Osteoblast (primary cell): ENCODE measurements at places on chromosomes 11 and 22. TPM values are rescaled to one million over a fixed set of nuclear protein-coding genes. Genes with fewer than 3 reads are reported as not detected.

DNA sequence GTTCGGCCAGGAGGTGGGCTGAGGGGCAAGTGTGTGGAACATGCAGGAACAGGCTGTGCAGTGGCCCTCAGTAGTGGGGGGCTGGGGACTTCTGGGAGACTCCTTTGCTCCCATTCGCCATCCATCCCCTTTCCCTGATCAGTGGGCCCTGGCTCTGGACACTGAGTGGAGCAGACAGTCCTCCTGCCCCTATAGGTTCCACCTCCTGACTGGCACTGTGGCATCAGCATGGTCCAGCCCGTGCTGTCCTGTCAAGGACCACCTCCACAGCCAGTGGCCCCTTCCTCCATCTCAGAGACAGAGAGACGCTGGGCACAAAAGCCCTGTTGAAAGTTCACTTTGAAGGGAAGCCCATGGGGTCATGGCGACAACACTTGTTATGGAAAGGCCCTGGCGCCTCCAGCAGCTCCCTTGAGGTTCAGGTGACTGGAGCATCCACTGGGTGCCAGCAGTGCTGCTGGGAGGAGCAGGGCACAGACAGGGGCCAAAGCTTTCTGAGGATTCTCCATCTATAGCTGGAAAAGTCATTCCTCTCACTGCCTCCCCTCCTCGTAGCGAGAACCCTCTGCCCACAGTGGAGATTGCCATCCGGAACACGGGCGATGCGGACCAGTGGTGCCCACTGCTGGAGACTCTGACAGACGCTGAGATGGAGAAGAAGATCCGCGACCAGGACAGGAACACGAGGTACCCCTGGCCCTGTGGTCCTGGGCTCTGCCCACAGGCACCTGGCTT is 5.6 kb downstream of the DERL3 start:
- DNase-seq = no peak

- peak; percentile 92 for DNase-seq
These were observed 448.0 kb downstream of the MIAT start for GRCh38 chr22:27105142-27106025.

GRCh38 chr11:64036087-64037026 is 626 bp downstream of the FLRT1 start:
- DNase-seq = peak; percentile 96

GRCh38 chr11:113417428-113417827 is 29.8 kb downstream of the ANKK1 start:
- DNase-seq = peak; percentile 68

GRCh38 chr11:26702406-26702805 is 19.5 kb downstream of the SLC5A12 start:
- DNase-seq = no peak

DNA sequence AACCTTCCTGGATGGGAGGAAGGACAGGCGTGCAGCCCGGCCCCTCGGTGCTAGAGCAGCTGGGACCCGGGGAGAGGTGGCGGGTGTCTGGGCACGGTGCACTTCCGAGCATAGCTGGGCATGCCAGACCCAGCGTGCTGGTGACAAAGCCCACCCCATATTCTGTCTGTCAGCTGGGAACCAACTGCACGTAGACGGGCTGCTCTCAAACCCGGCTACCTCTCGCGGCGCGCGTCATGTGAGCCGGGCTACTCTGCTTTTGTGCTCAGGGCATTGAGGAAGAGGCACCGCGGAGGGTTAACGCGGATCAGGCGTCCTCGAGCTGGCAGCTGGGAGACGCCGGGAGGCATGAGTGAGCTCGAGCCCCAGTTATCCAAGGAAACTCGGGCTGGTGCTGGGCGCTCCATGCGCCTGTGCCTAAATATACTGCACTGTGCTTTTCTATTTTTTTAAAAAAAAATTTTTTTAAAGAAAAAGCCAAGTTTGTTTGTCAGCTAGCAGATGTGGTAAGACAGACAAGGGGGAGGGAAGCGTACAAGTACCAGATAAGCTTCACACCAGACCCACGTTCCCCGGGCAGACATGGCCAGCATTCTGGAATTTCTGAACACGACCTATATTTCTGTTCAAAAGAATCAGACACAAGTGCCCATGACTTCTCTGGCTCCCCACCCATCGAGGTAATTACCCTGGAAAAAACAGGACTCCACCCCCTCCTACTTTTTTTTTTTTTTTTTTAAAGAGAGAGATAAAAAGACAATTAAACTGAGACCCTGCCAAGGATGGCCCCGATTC is 425.6 kb downstream of the SHANK2 start:
- DNase-seq = peak; percentile 91

GRCh38 chr11:1701091-1701807 is 4.3 kb downstream of the KRTAP5-6 start:
- peak; percentile 49 for DNase-seq

GRCh38 chr22:21443057-21443734 is 24.0 kb upstream of the TMEM191C start:
- DNase-seq = no peak

- DNase-seq = peak; percentile 19
These were observed 33.9 kb upstream of the PANX2 start for GRCh38 chr22:50136581-50137015.

- DNase-seq = no peak
These were observed 345.0 kb downstream of the CADM1 start for GRCh38 chr11:115159207-115159606.

DNA sequence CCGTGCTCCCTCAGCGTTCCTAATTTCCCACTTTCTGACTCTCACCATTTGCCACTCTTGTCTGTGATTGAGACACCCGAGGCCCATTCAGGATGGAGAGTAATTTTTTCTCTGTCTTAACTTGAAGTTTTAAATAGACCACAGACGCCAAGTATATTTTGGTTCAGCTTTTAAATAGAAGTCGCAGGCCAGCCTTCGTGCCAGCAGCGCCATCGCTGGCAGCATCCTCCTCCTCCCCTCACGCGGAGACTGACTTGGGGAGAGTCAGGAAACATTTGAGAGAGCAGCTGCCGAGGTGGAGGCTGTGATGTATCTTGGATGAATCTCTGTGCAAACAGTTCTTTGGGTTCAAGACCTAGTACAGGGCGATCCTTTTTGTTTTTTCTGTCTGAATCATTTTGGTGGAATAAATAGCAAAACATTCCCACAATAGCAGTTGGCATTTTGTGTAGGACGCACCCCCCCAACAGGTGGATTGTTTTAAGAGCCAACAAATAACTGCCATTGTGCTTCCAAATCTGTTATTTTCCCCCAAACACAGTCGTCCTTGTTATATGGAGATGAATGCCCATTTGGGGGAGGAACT is 889 bp upstream of the DMC1 start:
- no peak for DNase-seq

- DNase-seq = peak; percentile 38
These were observed 26.5 kb upstream of the MUC5AC start for GRCh38 chr11:1131033-1131911.

- no peak for DNase-seq
These were observed 28.4 kb downstream of the YAP1 start for GRCh38 chr11:102138670-102139069.

DNA sequence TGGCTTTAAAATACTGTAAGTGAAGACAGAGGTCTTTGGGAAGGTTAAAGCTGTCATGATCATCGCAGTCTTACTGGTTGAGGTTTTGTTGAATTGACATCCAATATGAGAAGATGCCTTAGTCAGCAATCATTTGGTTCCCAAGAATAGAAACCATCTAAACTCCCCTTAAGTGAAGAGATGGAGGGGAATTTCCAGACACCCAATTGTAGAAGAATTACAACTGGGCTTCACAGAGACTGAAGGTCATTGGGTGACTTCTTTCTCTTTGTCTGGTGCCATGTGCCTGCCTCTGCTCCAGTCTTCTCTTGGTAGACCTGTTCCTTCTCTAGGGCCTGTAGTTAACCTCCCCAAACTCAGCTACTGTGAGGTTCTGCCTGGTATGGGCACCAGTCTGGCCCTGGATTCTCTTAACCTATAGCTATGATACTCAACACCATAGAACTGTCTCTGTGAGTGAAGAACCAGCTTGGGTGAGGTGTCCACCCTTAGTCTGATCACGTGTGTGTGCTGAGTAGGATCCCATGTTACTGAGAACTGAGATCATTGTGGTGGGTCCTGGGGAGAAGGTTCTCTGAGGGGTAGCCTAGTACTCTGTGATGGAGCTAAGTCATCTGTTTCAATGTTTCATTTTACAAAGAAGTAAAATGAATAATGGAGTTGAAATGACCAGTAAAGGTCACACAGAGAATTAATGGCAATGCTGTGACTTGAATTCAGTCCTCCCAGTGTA is 182.5 kb downstream of the CSNK2A3 start:
- peak; percentile 17 for DNase-seq

- peak; percentile 90 for DNase-seq
These were observed 4.3 kb downstream of the SELENOM start for GRCh38 chr22:31103111-31103510.

DNA sequence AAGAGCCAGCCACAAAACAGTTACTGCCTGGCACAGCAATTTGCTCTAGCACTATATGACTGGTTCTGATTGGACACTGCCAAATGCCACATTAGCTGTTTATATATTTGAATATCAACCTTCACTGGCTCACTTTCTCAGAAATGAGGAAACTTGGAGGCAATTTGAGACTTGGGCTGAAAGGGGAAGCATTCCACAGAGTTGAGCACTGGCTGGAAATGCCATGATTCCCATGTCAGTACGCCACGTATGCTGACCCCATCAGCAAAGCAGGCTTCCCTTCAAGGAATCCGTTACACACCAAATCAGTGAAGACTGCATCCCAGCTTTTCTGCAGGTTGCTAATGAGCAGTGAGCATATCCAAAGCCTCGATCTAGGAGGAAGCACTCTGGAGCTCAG is 34.7 kb downstream of the GALNT18 start:
- no peak for DNase-seq

DNA sequence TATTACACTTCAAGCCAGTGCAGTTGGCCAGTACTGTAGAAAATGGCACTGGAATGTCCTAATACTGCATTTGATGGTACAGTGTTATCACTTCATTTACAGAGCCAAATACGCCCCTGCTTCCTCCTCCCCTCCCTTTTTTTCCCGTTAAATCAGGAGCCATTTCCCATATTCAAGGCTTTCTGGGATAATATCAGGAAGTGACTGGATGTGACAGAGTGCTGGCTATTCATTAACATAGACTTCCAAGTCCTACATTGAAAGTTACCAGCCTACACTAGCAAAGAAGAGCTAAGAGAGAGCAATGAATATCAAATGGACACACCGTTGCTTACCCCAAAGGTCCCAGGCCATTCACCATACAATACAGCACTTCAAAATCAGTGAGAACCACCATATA is 32.1 kb upstream of the ABCC8 start:
- DNase-seq = peak; percentile 21

DNA sequence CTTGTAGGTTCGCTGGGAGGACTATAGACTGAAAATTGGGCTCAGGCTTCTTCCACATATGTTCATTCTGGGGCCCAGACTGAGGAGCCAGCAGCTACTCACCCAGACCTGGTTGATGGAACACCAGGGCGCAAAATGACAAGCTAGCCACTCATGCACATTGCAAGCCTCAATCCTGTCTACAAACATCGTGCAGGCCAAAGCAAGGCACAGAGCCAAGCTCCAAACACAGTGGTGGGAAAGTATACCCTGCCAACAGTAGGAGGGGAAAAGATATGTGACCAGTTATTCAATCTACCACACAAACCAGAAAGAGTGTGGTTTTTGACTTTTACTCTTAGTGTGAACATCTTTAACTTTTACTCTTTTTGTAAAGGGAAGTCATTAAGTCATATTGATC is 660.5 kb downstream of the NTM start:
- no peak for DNase-seq

GRCh38 chr11:88146106-88146505 is 29.1 kb downstream of the RAB38 start:
- no peak for DNase-seq

- DNase-seq = peak; percentile 44
These were observed 209.3 kb downstream of the TBC1D22A start for GRCh38 chr22:46971764-46972125.

DNA sequence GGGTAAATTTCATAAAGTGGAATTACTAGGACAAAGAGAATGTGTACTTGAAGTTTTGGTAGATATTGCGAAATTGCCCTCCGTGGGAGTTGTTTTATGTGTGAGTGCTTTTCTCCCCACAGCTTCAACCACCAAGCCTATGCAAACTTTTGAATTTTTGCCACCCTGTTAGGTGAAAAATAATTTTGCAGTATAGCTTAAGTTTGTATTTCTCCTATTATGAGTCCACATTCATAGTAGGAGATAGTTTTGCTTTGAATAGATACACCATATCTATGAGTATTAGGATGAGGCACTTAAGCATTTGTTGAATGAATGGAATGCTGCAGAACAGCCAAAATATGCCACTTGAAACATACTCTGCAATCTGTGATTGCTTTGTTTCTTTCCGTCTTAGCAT is 43.6 kb downstream of the UVRAG start:
- DNase-seq = no peak

DNA sequence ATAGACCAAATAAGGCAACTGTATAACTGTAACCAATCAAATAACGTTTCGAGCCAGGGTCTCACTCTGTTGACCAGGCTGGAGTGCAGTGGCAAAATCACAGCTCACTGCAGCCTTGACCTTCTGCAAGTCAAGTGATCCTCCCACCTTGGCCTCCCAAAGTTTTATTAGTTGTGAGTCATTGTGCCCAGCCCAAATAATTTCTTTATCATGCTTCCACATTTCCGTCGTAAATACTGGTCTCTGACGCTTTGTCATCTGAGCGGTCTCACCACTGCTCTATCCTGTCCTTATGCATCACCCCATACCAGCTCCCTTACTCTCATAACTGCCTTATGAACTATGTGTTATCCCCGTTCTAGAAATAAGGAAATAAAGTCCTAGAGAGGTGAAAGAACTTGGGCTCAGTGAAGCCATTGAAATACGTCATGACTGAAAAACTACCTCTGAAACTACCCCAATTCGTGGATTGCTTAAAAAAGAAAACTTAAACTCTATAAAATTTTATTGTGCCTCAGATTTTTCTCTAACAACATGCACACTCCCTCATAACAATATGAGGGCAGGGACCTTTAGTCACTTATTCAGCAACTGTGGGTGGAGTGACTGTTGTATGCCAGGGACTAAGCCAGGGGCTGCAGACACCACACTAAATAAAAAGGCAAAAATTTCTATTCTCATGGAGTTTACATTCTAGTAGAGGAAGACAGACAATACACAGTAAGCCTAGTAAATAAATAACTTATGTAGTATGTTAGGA is 15.8 kb upstream of the RTN4RL2 start:
- no peak for DNase-seq

DNA sequence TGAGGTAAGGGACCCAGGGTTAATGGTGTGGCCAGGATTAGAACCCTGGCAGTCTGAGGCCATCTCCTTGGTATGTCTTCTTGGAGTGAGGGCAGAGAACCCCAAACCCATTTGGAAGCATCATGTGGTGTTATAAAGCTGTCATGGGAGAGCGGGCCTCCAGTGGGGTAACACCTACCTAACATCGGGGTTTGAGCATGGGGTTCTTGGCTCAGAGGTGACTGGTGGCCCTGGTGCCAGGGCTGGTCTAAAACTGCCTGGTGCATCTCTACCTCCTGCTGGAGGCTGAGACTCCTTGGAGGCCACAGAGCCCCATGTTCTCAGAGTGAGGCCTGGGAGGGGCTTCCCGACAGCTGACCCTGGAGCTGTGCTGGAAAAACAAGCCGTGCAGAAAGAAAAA is 4.5 kb downstream of the PRDM11 start:
- DNase-seq = peak; percentile 37

Gene RIN1
- total RNA-seq = 27.1 and 31.8 TPM in 2 replicates

Gene CDC42BPG
- under 0.01 and 0.29 TPM in 2 replicates for total RNA-seq

Gene MFRP
- total RNA-seq = not detected in 2 replicates

Gene C22orf31
- total RNA-seq = not detected in 2 replicates
